ENCODE measurements at places on chromosomes 4 and X.

- DNase-seq: no peak
Observed at GRCh38 chr4:53905276-53905940, 159.0 kb downstream of the CHIC2 start.

DNA sequence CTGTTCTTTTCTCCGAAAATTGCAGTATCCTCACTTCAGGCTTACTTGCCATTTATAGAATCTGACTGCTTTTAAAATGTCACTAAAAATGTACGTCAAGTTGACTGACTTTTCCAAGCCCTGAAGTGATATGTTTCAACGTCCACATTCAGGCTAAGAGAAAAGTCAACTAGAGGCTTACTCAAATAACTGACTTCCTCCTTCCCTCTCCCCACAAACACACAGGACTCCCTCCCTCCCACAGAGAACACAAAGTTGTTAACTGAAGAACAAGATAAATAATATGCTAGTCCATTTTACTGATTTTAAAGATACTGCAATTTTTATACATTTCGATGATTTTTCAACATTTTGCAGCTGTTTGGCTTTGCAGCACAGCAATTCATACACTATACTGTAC lies 13.8 kb upstream of the CDKL2 start:
- DNase-seq: no peak

DNA sequence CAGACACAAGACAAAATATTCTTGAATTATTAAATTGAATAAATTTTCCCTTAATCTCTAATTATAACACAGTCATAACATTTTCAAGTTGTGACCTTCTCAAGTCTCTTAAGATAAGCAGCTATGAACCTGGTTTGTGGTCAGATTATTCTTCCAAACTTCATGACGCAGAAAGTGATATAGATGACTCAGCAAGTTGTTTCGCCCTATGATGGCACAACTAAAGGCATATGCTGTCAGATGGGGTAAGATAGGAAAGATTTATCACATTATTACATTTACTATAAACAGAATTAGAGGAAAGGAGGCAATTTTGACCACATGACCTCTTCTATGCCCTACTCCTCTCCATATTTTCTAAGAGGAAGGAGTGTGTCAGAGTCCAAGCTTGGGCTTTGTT lies 4.6 kb upstream of the DCAF12L2 start:
- DNase-seq: no peak

- DNase-seq: no peak
Observed at GRCh38 chr4:59583845-59584568, 1616.1 kb upstream of the ADGRL3 start.

GRCh38 chrX:44459501-44459900 lies 83.2 kb downstream of the FUNDC1 start:
- DNase-seq: no peak

DNA sequence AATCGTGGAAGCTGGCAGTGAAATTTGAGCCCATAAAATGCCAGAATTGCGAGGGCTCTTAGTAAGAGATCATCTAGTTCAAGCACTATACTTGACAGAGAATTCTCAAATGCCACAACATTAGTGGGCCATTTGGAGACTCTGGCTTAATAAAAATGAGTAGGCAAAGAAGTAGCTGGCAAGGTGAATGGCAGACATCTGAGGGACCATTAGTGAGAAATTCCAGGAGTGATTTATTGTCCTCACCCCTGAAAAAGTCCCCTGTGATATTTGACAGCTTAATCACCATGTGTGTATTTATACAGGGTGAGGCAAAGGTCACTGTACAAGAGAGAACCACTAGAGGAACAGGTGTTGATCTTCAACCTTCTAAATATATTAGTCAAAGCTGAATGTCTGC lies 207.5 kb downstream of the CHRDL1 start:
- DNase-seq: no peak

- no peak for DNase-seq
Observed at GRCh38 chrX:15702488-15703371, 35.3 kb upstream of the CA5B start.

GRCh38 chr4:74455361-74456055 lies 10.6 kb downstream of the AREG start:
- no peak for DNase-seq

- DNase-seq: no peak
Observed at GRCh38 chrX:37918703-37919102, 71.3 kb upstream of the DYNLT3 start.

GRCh38 chrX:38437093-38437492 lies 84.7 kb downstream of the OTC start:
- DNase-seq: no peak

GRCh38 chr4:105461621-105462382 lies 12.1 kb downstream of the PPA2 start:
- no peak for DNase-seq

DNA sequence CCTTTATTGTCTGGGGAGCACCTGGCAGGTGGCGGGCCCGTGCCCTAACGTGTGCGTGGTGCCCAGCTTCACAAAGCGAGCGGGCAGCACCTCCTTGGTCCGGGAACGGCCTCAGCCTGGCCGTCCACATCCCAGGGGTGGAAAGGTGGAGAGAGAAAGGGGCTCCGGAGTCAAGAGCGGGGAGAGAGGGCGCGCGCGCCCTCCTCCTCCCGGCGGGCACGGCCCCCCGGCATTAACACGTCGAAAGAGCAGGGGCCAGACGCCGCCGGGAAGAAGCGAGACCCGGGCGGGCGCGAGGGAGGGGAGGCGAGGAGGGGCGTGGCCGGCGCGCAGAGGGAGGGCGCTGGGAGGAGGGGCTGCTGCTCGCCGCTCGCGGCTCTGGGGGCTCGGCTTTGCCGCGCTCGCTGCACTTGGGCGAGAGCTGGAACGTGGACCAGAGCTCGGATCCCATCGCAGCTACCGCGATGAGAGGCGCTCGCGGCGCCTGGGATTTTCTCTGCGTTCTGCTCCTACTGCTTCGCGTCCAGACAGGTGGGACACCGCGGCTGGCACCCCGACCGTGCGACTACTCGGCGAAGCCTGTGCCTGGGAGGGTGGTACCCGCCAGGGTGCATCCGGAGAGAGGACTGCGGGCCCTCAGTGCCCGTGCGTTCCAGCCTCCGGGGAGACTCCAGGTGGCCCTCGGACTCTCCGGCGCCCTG lies at the start of gene KIT:
Gene KIT (plus strand): TSS at position 407 of the 701 bp plus-strand sequence. CDS start 58 bp downstream, at position 465.
- DNase-seq: no peak

DNA sequence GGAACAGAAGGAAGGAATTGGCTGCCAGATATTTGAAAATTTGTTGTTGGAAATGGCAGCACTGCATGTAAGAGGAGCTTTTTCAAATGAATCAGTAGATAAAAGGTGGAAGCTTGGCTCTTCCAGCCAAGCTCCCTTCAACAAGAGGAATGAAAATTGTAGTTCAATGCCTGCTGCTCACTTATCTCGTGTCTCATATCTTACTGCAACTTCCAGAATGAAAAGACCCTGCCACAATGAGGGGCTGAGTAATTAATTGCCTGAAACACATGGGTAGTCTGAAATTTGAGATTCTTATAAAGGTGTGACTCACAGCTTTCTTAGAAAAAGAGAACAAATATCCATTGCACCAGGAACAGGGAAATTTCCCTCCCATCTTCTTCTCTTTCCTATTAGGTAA lies 53.0 kb downstream of the HAND2 start:
- no peak for DNase-seq

DNA sequence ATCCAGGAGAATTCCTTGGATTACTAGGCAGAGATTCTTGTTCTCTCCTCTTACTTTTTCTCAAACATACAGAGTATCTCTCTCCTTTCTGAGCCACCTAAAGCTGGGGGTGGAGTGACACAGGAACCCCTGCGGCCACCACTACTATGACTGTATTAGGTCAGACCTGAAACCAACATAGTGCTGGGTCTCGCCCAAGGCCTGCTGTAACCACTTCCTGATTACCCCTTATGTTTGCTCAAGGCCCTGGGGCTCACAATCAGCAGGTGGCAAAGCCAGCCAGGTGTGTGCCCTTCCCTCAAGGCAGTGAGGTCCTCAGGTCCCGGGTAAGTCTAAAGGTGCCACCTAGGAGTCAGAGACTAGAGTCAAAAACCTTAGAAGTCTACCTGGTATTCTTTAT lies 166.4 kb downstream of the PARM1 start:
- DNase-seq: no peak

DNA sequence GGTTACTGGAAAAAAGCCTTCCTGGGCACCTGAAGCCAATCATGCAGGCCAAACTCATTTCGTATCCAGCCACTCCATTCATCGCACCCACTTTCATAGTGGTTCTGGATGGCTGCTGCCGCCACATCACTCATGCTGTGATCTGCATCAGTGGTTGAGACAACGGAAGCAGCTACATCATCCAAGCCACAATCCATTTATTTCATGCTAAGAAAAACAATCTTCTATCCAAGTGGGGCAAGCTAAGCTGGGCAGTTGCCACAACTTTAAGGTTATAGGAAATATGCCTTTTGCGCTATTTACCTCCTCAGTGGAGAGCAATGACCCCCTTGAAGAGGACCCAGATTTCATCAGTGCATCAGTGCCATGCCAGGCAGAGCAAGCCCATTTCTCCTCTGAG lies 124.6 kb downstream of the GRIA3 start:
- DNase-seq: no peak

- DNase-seq: no peak
Observed at GRCh38 chr4:31328932-31329331, 608.8 kb downstream of the PCDH7 start.

- DNase-seq: no peak
Observed at GRCh38 chr4:122826079-122826527, 528 bp upstream of the FGF2 start.

GRCh38 chr4:151227731-151228130 lies 49.2 kb upstream of the PRSS48 start:
- DNase-seq: no peak

DNA sequence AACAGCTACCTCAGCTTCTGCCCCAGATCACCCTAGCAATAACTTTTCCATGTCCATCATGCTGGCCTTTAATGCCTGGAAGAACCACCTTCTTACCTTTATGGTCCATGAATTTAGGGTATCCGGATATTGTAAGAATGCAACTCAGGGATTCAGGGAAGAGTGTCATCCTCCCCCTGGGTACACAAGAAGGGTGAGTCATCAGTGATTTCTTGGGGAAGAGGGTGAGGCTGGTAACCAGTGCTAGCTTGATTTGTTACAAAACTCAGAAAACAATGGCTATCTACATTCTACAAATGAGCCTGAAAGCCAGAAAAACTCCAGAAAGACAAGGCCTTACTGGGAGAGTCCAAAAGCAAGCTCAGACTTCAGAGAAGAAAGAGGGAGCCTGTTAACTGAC lies 10.4 kb upstream of the NALF2 start:
- DNase-seq: no peak

Data from T-helper 22 cell (primary cell).